ENCODE measurements at places on chromosomes 4 and X.

DNA sequence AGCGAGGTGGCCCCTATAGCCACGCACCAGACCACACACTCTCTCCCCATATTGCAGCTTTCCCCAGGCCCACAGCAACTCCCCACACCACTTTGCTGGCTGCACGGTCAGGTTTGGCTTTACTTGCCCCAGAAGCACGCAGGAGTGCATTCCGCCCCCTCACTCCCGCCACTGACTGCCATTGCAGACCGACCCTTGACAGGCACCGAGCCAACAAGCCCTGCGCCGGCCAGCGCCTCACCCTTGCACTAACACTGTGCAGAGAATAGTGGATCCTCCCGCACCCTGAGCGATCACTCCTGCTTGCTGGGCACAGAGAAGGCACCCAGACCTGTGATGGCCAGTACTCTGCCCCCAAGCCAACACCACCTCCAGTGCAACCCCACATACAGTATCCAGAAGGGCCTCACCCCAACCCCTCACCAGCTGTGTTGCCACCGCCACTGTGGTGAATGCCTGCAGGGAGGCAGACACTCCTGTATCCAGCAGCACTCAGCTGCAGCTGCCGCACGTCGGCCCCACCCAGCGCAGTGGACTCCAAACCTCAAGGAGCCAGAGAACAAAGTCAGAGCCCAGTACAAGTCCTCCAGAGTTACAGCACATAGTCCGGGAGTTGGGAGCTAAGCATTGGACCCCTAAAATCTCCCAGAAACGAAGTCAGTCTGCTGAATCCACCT lies 28.6 kb upstream of the DIAPH2 start:
- DNase-seq, result no peak

GRCh38 chrX:112651766-112652165 lies 28.0 kb downstream of the LHFPL1 start:
- no peak for DNase-seq

GRCh38 chrX:67604979-67605703 lies 61.3 kb downstream of the AR start:
- DNase-seq, result no peak

DNA sequence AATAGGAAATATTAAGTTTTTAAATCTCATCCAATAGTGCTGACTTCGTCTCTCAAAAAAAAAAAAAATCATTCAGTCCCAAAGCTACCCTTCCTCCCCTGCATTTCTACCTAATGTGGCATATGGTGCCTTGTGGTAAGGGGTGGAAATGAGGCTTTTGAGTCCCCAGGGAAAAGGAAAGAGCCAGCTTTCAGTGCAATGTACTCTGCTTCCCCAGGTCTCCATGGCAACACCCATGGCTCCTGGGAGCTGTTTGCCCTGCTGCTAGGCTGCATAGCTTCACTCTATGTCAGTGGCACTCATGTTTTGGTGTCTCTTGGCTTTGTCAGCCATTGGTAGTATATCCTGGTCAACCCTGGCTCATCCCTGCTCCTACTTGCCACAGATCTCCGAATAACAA lies 175.9 kb downstream of the SLC39A8 start:
- no peak for DNase-seq

GRCh38 chr4:83022724-83023450 lies 12.1 kb upstream of the COPS4 start:
- no peak for DNase-seq

GRCh38 chr4:7761720-7762119 lies 177.9 kb downstream of the AFAP1 start:
- peak; percentile 75 for DNase-seq

DNA sequence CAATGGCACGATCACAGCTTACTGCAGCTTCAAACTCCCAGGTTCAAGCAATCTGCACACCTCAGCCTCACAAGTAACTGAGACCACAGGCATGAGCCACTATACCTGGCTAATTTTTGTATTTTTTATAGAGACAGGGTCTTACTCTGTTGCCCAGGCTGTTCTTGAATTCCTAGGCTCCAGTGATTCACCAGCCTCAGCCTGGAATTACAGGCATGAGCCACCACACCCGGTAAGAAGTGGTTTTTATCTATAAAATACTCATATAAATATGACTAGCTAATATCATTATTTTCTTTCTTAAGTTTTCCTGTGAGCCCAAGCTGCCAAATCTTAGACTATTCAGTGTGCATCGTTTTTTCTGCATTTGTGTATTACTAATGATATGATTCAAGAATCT lies 4.4 kb downstream of the SCFD2 start:
- no peak for DNase-seq

- no peak for DNase-seq
Observed at GRCh38 chr4:53629296-53629695, 38.0 kb upstream of the LNX1 start.

DNA sequence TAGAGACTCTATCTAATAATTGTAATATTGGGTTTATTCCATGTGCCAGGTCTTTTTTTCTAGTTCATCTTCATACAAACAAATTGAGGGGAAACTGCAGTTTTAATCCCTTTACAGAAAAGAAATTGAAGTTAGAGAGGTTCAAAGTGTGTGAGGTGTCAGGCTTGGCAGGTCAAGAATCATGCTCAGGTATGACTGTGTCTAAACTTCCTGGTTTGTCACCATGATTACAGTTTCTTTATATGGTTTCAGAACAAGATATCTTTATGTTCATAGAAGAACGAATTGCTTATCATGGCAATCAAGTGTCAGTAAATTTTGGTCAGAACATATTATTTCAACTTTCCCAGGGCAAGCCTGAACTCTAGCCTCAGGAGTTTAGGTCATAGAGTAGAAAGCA lies 460.4 kb downstream of the RAPGEF2 start:
- no peak for DNase-seq

Data from ureter (tissue), 1 donor.